Endodermal cell (in vitro differentiated cells): ENCODE measurements at places on chromosomes 2 and 18. TPM values are rescaled to one million over a fixed set of nuclear protein-coding genes. Genes with fewer than 3 reads are reported as not detected.

DNA sequence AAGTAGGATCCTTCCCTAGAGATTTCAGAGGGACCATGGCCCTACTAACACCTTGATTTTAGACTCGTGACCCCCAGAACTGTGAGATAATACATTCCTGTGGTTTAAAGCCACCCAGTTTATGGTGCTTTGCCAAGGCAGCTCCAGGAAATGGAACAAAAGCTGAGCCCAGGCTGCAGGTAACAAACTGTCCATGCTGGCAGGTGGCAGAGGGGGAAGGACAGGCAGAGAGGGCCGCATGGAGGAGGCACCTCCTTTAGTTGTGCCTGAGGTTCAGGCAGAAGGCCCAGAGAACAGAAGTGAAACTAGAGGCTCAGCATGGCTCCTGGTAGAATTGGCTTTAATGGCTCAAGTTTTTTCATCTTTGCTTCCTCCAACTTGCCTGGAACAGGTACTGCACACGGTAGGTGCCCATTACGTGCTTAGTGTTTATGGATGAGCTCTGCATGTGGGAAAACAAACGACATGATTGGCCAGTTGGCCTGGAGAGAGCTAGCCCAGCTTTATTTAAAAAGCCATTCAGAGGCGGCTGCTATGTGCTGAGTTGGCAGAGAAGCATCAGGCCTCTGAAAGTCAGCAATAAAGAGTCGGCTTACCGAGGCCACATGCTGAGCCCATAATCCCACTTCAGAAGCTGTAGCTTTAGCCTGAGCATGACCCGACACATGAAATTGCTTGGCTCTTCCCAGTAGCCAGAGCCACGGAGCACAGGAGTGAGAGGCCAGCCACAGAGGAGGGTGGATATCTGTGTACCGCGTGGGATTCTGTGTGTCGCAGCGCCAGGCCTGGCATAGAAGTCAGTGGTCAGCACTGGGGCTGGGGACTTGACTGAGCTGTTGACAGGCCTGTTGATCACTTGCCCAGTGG is 36.5 kb downstream of the HS1BP3 start:
- DNase-seq: peak; percentile 88

DNA sequence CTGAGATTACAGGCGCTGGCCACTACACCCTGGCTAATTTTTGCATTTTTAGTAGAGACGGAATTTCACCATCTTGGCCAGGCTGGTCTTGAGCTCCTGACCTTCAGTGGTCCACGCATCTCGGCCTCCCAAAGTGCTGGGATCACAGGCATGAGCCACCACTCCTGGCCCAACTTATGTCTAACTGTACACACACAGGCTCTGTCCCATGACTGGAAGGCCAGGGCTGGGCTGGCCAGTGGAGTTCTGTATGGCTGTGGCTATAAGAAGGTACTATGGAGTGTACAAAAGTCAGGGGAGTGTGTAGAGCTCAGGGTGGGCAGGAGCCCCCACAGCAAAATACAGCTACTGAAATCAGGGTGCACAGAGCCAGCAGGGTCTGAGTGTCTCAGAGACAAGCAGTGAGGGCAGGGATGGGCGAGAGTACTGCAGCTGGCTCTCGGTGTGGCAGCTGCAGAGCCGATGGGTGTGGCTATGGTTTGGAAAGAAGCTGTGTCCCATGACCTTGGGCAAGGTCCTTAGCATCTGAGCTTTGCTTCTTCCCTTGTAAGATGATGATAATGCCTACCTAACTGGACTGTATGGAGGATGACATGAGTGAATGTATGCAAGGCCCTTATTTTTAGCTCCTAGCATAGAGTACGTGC is 10.4 kb upstream of the MSGN1 start:
- no peak for DNase-seq

DNA sequence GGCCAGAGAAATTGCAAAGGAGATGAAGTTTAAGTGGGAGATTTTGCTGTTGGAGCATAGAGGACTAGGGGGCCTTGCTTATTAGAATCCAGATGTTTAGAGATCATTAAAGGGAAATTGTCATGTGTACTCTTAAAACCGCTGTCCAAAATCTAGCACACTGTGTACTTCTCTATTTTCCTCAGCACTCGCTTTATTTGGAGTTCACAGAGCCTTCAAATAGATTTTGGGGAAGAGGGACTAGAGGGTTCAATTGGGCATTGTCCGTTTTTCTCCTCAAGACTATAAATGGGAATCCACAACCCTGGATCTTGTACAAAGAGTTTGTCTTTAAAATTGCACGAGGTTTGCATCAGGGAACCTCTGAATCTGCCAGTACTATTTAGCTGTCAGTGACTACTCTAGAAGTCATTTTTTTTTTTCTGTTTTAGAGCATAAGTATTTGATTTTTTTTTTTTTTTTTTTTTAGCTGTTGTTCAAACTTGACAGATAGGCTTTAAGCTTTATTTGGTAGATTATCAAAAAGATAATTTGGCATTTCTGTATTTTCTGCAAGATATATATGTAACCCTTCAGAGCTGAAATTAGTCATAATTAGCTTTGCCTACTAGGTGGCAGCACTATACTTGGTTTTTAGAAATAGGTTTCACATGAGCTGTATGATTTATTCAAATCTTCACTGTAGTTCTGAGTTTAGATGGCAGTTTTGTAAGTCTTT is 14.2 kb downstream of the PMS1 start:
- no peak for DNase-seq

IGFBP2 gene
- 80.4 and 80.8 TPM in 2 replicates for total RNA-seq

TMEM198 gene
- total RNA-seq: 2.0 to 2.6 TPM (median 2.4 TPM) in 3 replicates

HOXD11 gene
- total RNA-seq: 1.0 TPM in 1 of 3 replicates, not detected in the others

HS1BP3 gene
- 22.8 and 23.0 TPM in 2 replicates for total RNA-seq
